ENCODE measurements at places on chromosomes 3 and 15. TPM values are rescaled to one million over a fixed set of nuclear protein-coding genes. Genes with fewer than 3 reads are reported as not detected.

CDHR4 gene
- not detected for total RNA-seq

ACKR2 gene
- total RNA-seq = not detected

DNA sequence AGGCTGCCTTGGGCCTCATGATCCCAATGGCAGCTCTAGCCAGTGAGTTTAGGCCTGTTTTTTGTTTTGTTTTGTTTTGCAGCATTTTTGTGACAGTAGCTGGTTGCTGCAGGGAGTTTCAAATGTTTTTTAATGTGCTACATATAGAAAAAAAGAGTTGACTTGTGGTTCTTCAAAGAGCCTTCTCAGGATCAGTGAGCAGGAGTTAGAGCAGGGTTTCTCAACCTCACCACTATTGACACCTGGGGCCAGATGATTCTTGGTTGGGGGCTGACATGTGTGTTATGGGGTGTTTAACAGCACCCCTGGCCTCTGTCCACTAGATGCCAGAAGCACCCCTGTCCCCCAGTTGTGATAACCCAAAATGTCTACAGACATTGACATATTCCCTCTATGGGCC lies 17.9 kb downstream of the APH1B start:
- DNase-seq = no peak

GRCh38 chr3:33803894-33804526 lies 5.6 kb downstream of the PDCD6IP start:
- DNase-seq = no peak

- peak; percentile 86 for DNase-seq
Measured at GRCh38 chr15:70863450-70864218, 9.7 kb upstream of the LARP6 start.

GRCh38 chr15:53128652-53129051 lies 338.5 kb upstream of the ONECUT1 start:
- DNase-seq = no peak

DNA sequence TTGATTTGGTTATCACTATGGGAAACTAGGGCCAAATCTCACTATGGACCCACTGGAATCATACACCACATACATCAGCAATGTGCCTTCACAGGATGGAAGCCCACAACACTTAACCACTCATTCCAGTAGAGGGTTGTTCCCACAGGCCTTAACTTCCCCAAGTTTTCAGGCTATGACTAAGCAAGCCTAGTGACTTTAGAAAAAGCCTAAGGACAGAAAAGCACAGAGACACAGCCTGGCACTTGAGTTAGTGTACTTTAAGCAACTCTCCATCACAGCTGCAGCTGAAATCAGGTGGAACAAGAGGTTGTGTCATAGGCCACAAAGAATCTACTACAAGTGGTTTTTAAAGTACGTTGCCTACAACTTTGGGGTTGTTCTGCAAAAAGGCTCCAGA lies 128.7 kb downstream of the LRRN1 start:
- DNase-seq = no peak

GRCh38 chr15:68391121-68391520 lies 40.8 kb downstream of the ITGA11 start:
- DNase-seq = no peak

TRH gene
- total RNA-seq = not detected

- DNase-seq = no peak
Measured at GRCh38 chr3:143977341-143978262, 6.0 kb downstream of the DIPK2A start.

DNA sequence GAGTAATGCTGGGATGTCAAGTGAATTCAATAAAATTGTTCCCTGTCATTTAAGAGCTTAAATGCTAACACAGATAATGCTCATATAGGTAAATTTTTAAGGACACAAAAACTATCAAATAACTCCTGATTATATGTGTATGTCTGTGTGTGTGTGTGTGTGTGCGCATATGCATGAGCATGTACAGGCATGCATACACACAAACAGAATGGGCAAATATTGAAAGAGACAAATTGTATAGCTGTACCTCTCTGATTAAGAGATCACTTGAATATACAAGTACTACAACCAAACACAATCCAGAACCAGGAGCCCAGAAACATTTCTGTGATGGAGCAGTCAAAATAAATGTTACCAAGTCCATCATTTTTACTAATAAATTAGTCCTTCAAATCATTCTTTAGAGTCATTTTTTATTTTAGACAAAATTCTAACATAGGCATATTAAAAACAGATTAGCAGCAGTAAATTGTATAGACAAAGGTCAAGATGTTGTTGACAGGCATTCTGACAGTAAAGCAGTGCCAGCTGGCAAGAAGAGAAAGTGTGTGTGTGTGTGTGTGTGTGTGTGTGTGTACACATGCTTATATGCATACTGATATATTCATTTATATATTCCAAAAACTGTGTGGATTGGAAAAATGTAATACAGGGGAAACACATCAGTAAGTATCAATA lies 145.3 kb downstream of the CD47 start:
- no peak for DNase-seq

GRCh38 chr15:55879181-55879580 lies 114.2 kb downstream of the NEDD4 start:
- DNase-seq = no peak

DNA sequence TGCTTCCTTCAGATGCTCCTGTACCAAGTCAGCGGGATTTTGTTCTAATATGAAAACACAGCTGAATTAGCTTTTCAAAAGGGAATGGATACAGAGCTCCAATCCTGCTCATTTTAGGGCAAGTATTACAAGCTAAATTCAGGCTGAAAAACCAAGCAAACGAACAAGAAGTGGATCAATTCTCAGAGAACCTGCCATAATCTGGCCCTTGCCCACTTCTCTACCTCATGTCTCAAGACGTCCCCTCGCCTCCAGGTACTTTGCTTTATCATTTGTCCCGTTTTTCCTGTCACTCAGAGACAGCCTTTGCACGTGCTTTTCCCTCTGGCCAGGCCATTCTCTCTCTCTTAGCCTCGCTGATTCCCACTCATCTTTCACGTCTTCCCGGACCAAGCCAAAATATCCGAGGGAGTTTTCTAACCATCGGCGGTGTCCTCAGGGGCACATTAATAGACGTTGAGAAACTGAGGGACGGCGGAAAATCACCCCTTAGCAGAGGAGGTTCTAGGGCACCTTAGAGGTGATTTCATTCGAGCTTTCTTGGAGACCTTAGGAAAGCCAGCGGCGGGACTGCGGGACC lies 654 bp downstream of the SUSD5 start:
- DNase-seq = no peak

STARD9 gene
- total RNA-seq = 0.80 TPM

VEPH1 gene
- total RNA-seq = 87.1 TPM

ROPN1B gene
- total RNA-seq = 0.27 TPM

DNA sequence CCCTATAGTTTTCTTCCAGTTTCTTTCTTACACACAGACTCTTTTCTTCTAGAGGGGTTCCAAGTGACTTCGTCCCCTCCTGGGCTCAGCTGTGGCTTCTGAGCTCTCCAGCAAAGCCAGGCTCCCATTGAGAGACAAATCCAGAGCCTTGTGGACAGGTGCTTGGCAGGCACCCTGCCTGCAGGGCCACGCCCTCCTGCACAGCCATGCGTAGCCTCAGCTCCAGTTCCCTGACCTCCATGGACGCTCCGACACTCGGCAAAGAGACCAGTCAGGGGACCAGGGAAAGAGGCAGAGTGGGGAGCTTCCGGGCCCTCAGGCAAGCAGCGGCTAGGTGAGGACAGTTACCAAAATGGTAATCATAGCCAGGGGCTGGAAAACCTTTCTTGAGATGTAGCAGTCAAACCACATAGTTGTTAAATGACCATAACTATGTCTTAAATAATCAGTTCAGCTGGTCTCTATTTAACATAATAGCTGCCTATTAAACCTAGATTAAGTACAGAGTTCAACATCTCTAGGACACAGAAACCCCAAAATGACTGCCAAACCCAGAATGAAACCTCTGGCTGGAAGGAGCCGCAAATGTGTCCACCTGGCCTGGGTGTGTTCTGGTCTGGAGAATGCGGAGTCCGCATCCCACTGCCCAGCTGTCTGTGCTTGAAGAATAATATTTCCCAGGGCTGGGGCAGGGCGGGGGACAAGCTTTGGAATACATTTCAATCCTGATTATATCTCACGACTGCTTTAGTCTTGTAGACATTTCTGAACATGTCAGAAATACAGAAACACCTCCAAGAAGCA lies 69.3 kb upstream of the RGMA start:
- DNase-seq = no peak

- no peak for DNase-seq
Measured at GRCh38 chr15:80496096-80496495, 91.9 kb downstream of the ARNT2 start.

DNA sequence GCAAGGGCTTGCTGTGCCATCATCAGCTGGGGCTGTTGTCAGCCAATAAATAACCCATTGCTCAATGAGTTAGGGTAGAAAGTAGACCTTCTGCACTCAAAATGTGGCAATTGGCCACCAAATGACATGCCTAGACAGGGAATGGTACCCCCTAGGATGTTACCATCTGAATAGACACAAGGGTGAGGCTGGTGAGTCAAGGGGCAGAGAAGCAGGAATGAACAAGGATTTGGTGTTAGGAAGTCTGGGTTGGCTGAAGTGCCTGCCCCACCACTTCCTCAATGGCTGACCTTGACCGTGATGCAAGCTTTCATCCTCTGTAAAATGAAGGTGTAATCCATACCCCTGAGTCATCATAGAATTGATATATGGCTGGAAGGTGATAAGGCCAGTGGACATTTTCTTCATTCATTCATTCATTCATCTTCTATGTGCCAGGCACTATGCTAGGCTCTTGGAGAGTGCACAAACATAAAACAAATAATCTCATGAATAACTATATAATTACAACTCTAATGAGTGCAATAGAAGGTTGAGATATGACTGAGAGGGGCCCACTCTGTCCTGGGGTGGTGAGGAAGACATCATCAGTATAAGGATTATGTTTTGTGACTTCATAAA lies 4.4 kb upstream of the CA12 start:
- no peak for DNase-seq

SLC22A14 gene
- total RNA-seq = 0.39 TPM

GRCh38 chr15:31293655-31294054 lies 33.0 kb upstream of the KLF13 start:
- DNase-seq = no peak

DNA sequence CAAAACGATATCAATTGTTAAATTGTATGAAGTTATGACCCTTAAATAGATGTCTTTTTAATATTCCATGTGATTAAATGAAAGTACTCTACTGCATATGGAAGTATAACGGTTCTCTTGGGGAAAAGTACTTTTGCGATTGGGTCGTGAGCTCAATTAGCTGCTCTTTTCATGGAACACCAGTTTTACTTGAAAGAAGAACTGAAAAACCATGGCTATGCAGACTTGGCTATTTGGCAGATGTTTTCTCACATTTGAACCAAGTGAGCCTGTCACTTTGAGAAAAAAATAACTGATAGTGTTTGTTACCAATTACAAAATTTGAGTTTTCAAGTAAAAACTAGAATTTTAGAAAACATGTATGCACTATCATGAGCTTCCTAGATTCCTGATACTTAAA lies 5.9 kb upstream of the INAFM2 start:
- no peak for DNase-seq

RAB6B gene
- 1.4 TPM for total RNA-seq

DNA sequence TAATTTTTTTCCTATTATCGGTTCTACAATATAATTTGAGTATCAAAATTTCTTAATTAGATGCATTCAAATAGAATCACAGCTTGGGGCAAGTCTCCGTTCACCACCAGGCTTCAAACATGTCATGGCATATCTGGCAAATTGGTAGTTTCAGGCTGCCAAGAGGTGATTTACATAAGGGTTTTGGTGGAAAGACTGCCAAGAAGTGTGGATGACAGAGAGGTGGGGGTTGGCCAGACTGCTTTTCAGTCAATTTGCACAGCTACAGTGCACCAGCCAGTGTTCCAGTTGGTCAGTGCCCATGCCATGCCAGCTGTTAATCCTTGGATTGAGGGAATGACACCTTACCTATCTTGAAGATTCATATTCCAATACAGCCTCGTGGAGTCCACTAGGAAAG lies 8.4 kb upstream of the GSK3B start:
- no peak for DNase-seq

PBRM1 gene
- total RNA-seq = 36.7 TPM

- no peak for DNase-seq
Measured at GRCh38 chr3:123640740-123641462, 56.0 kb upstream of the HACD2 start.

GRCh38 chr3:9946112-9947024 lies 5.8 kb downstream of the PRRT3 start:
- peak; percentile 94 for DNase-seq

GRCh38 chr3:106114220-106114619 lies 245.4 kb upstream of the CBLB start:
- DNase-seq = no peak

NOX5 gene
- not detected for total RNA-seq

GRCh38 chr3:159609625-159610024 lies 379.0 kb upstream of the IL12A start:
- DNase-seq = peak; percentile 33

DNA sequence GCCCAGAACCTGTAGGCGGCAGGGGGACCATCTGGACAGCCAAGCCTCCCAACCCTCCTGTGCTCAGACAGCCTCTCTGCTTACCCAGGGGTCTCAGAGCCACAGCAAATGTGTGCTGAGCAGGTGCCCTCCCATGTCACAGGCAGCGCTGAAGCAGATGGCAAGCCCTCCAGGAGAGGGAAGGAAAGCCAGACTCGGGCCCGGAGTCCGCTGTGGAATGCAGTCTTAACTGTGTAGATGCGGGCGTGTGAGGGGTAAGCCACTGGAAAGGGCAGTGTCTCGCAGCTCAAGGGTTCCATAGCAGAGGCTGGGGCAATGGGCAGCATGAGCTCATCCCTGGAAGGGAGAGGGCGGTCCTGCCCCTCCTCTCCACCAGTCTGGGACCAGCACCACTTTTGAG lies 45.6 kb downstream of the UMPS start:
- no peak for DNase-seq

- no peak for DNase-seq
Measured at GRCh38 chr3:120824613-120825012, 82.1 kb downstream of the GTF2E1 start.

- DNase-seq = no peak
Measured at GRCh38 chr3:36965440-36965839, 20.6 kb upstream of the TRANK1 start.

EXD1 gene
- not detected for total RNA-seq

- DNase-seq = peak; percentile 81
Measured at GRCh38 chr3:124559846-124560574, 170.2 kb upstream of the UMPS start.

- DNase-seq = no peak
Measured at GRCh38 chr3:100354850-100355249, 20.3 kb downstream of the NIT2 start.

ISLR gene
- 0.29 TPM for total RNA-seq

DNA sequence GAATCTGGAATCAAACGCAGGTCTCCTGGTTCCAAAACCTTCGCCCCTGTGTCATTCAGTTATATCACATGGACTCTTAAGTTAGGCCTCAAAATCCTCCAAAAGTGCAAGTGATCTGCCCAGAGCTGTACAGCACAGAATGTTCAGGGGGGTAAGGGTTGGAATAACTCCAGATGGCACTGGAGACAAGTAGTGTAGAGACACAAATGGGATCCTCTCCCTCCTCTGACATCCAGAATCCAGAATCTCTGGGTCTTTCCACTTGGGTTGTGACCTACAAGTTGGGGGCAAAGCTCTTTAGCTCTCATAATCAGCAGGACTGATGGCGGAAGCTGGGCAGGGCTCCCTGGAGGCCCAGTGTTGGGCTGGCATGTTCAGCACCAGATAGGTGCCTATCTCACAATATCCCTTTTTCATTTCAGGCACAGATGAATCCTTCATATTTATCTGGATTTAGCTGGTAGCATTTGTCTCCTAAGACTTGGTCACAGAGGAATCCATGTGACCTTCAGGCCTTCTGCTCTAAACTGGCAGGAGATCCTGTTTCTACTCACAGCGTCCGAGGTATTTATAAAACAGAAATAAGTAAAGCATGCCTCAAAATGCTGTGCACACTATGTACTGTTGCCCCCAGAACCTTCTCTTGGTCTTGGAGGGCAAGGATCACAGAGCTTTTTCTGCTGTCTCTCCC lies 15.4 kb downstream of the ABHD2 start:
- DNase-seq = no peak

ATP10A gene
- 7.5 TPM for total RNA-seq
